Activated T-helper 1 cell treated with anti-CD3 and anti-CD28 coated beads, Interleukin-12 subunit alpha, Interleukin-12 subunit beta, Interleukin-2, Interleukin-4 antibody, amounts not matched to agents 30 ng/mL and 10 ng/mL and 1 ng/mL, durations not matched to agents 14 hours and 24 hours and 36 hours (primary cell): ENCODE measurements at places on chromosomes 2 and 18. TPM values are rescaled to one million over a fixed set of nuclear protein-coding genes. Genes with fewer than 3 reads are reported as not detected.

DNA sequence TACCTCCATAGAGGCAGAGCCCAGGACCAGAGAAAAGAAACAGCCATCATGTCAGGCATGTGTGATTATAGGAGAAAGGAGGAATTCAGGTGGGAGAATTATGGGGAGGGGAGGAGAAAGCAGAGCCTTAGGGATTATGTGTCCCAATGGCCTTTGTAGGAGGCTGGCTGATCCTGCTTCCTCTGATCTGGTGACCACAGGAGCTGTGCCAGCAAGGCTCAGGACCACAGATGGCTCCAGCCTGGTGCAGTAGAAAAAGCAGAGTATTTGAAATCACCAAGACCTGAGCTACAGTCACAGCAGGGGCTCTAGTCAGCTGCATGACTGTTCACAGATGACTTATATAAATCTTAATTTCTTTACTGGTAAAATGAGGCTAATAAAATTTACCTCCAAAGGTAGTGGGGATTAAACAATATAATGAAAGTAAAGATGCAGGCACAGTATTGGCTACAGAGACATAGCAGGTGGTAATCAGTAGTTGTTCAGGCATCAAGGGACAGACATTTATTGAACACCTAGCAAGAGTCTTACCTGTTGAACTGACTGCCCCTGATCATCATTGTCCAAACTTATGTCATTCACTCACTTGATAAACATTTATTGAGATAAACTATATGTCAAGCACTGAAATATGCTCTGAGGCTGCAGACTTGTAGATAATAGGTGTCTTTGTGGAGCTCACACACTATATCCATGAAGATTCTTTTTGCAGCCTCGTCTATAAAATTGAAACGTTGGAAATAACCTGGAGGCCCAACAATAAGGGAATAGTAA is 121.3 kb downstream of the MYCN start:
- no peak overlapping the region for H3K4me3 ChIP-seq
- no peaks in the 10 kb centered on the region for H3K4me1 ChIP-seq
- no peak overlapping the region for H3K27ac ChIP-seq
- no peaks in the 10 kb centered on the region for H3K36me3 ChIP-seq
- no peak for DNase-seq

GRCh38 chr2:83517727-83518368 is 941.2 kb downstream of the SUCLG1 start:
- H3K27ac ChIP-seq, result no peak overlapping the region
- H3K4me3 ChIP-seq, result no peak overlapping the region
- no peaks in the 10 kb centered on the region for H3K4me1 ChIP-seq
- H3K36me3 ChIP-seq, result no peaks in the 10 kb centered on the region

FOXI3 gene
- total RNA-seq, result not detected in 2 replicates

DNA sequence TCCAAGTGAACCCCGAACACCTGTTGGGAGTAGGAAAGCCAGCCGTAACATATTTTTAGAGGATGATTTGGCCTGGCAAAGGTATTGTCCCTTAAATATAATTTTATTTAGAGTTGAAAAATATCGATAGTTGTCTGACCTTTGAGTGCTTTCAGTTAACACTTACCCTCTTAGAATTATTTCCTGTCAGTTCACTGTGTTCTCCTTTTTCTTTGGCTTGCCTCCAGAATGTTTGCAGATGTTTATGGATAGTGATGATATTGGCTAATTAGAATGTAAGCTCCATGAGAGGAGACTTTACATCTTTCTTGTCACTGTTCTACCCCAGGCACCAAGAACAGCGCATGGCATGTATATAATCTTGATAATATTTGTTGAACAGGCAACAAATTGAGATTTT is 19.8 kb downstream of the PIKFYVE start:
- H3K36me3 ChIP-seq, result peaks cover 54% of the 10 kb centered on the region
- H3K4me1 ChIP-seq, result peaks cover 8% of the 10 kb centered on the region
- no peak overlapping the region for H3K27ac ChIP-seq
- H3K27me3 ChIP-seq, result no peaks in the 10 kb centered on the region
- H3K4me3 ChIP-seq, result no peak overlapping the region

DNA sequence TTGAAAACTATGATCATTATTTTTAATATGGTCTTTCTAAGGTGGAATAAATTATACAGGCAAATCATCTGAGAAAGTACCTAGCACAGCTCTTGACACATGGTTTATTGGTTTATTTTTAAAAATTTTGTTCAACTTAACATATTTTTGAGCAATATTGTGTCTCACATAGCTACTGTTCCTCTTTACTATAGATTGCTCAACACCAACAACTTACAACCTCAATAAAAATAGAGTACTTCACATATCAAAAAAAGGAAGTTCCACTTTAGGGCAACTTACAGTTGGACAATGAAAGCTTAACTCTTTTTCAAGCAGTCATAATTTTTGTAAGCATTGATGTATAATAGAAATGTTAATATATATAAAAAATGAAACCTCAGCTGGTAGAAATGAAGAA is 440.9 kb upstream of the UBE2E3 start:
- peaks cover 2% of the 10 kb centered on the region for H3K27me3 ChIP-seq
- no peak for DNase-seq
- H3K36me3 ChIP-seq, result no peaks in the 10 kb centered on the region
- H3K27ac ChIP-seq, result no peak overlapping the region
- no peaks in the 10 kb centered on the region for H3K4me1 ChIP-seq

DNA sequence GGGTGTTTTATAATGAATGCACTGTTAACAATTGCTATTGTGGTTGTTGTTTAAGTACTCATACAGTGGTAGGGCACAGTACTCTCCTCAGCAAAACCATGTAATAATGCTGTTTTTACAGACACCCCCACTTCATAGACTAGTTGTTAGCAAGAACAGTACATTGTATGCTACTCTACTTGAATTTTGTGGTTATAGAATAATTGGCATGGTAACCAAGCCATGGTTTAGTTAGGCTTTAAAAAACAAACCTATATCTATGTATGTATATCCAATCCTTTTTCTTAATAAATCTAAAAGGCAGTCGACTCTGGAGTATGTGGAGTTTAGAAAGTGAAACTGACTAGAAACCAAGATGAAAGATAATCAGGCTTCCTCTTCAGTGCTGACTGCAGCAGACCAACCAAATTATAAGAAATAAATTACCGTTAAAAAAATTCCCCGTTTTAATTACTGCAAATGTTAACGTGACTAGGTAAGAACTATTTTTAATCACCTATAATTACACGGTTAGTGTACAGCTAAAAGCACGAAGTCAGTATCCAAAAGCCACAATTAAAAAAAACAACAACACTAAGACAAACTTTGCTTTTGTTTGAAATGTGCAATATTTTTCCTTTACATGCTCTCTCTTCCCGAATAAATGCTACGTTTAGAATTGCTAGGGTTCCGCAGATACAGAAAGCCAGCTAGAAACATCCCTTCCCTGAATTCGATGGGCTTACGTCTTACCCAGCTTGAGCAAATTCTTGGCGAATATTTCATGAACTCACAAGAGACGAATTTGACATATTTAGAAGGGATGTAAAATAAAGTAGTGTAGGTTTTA is 113.3 kb upstream of the SERTAD2 start:
- H3K4me3 ChIP-seq, result peak overlapping the region; percentile 91
- H3K4me1 ChIP-seq, result peaks cover 54% of the 10 kb centered on the region
- no peaks in the 10 kb centered on the region for H3K36me3 ChIP-seq
- DNase-seq, result no peak
- peak overlapping the region; percentile 95 for H3K27ac ChIP-seq
- no peaks in the 10 kb centered on the region for H3K27me3 ChIP-seq

GRCh38 chr2:29247336-29247914 is 132.2 kb downstream of the CLIP4 start:
- H3K27ac ChIP-seq, result no peak overlapping the region
- DNase-seq, result no peak
- H3K27me3 ChIP-seq, result no peaks in the 10 kb centered on the region
- H3K36me3 ChIP-seq, result no peaks in the 10 kb centered on the region
- H3K4me1 ChIP-seq, result no peaks in the 10 kb centered on the region

ASB1 gene
- total RNA-seq, result 32.4 and 35.2 TPM in 2 replicates

LCT gene
- 0.41 and 0.42 TPM in 2 replicates for total RNA-seq
